ENCODE measurements at places on chromosomes 3 and 15.

GRCh38 chr3:121989943-121990342, 32.1 kb downstream of the ILDR1 start:
- DNase-seq, result no peak

GRCh38 chr3:180420016-180420415, 181.9 kb upstream of the TTC14 start:
- DNase-seq, result no peak

- no peak for DNase-seq
Observed at GRCh38 chr3:197882586-197882985, 67.4 kb upstream of the RPL35A start.

DNA sequence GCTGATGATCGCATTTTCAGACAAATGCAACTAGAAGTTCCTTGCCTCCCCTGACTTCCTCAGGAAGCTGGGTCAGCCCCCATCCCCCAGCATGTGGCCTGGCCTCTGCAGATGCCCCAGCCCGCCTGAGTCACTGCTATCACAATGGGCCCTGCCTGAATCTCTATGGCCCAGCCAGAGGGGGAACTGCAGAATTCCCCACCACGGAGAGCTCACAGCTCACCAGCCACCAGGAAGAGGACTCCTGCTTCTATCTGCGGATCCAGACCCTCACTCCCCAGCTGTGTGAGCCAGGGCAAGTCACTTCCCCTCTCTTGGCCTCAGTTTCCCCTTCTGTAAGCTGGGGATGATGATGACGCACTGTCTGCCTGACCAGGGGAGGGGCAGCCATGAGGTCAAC, 6.9 kb downstream of the PLXND1 start:
- no peak for DNase-seq

DNA sequence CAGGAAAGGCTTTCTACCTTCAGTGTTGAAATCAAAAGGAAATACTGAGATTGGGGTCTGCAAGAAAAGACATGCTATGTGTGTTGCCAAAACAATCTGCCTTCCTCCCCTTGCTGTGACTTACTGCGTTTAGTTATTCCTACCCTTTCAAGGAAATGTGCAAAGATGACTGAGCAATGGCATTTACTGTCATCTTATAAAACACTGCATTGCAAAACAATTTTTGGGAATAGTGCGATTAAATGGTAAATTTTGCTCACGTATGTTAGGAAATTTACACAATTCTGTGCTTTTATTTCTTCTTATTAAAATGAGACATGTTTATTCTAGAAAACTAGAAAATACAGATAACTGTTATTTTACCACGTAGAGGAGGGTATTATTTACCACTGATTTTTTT, 45.8 kb downstream of the PDE8A start:
- no peak for DNase-seq

DNA sequence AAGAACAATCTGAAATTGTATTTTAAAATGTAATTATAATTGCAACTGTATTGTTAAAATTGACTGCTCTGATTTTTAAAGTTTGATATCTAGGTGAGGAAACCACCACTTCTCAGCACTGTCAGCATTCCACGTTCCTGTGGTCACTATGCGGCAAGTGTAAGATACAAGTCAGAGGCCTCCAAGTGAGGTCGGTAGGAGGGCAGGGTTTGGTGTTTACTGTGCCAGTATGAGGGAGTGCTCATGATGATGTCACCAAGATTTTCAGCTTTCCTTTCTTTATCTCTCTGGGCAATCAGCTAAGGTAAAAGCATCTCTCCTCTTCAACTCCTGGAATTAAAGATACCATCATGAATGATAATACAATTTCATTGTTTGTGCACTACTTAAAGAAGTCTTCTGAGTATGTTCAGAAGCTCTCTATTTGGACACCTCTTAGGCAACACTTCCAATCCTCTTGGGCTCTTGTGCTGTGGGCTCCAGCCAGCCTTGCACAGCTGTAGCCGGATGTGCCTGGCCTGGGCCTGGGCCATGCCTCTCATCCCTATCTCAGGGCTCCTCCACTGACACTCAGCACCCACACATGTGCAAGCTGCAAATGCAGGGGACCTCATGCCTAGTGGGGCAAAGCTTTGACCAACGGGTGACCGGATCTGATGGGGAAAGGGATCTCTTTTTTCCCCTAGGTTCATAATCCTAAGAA, 42.9 kb downstream of the CCR3 start:
- DNase-seq, result no peak

DNA sequence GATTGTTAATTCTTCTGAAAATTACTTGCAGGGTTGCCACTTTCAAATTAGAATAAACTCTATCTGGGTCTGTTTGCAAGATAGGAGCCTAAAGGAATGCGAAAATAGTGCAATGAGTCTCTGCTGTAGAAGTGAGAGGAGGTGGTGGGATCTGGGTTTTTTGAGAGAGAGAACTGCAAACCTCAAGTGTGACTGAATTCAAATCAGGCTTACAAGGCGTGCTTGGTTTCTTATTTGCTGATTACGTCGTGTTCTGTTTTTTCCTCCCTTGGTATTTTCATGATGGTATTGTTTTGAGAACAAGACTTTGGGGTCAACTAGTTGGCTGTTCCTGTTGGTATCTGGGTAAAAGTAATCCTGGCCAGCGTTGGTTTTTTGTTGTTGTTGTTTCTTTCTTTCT, 490.9 kb upstream of the CFAP20DC start:
- DNase-seq, result no peak

GRCh38 chr15:82640672-82641071, 6.5 kb downstream of the CPEB1 start:
- DNase-seq, result no peak

GRCh38 chr15:58590236-58590635, 158.4 kb downstream of the LIPC start:
- DNase-seq, result no peak

GRCh38 chr3:141877911-141878310, 1.5 kb downstream of the ATP1B3 start:
- no peak for DNase-seq

DNA sequence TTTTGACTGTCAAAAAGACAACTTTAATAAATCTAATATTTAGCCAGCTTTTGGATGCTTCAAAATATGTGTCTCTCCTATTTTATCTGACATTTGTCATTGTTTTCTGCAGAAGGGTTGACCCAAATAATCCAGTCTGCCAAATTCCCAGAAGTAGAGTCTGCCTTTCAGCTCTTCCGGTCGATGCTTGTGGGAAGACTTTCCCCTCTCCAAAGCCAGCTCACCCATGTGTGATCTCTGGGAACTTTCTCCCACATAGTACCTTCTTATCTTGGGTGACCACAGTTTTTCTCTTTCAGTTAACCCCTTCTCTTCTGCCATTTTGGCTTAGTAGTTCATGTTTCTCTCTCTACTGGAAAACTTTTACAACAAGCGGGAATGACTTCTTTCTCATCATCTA, 94.1 kb downstream of the ASB7 start:
- DNase-seq, result no peak

DNA sequence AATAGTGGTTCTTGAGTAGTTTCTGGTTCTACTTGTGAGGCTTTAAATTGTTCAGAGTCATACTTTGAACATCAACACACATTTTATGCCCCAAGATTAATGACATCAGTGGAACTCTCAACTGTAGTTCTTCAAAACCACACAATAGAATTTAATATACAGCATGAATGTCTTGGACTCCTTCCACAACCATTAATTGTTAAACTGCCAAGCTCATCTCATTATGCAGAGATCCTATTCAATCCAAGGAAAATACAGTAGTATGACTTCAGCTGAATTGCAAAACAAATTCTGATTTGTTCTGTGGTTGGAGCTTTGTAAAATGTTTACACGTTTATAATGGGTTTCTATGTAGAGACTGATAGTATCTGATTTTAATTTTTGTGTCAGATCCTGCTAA, 199.2 kb upstream of the SLC2A2 start:
- no peak for DNase-seq

DNA sequence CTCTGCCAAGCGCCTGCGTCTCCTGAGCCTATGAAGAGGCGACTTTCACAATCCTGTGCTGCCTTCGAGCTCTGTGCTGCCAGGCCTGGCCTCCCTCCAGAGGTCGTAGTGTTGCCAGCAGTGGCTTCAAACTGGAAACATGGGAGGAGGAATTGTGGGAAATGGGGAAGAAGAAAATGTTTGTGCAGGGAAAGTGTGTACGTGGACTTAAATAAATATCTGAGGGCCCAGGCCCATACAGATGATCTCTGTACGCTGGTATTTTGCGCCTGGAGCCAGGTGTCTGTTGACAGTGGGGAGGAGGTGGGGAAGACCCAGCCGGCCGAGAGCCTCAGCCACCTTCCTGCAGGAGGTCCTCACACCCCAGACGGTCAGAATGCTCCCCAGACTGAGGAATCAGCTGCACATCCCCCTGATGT, 44.6 kb downstream of the ZBTB38 start:
- no peak for DNase-seq

DNA sequence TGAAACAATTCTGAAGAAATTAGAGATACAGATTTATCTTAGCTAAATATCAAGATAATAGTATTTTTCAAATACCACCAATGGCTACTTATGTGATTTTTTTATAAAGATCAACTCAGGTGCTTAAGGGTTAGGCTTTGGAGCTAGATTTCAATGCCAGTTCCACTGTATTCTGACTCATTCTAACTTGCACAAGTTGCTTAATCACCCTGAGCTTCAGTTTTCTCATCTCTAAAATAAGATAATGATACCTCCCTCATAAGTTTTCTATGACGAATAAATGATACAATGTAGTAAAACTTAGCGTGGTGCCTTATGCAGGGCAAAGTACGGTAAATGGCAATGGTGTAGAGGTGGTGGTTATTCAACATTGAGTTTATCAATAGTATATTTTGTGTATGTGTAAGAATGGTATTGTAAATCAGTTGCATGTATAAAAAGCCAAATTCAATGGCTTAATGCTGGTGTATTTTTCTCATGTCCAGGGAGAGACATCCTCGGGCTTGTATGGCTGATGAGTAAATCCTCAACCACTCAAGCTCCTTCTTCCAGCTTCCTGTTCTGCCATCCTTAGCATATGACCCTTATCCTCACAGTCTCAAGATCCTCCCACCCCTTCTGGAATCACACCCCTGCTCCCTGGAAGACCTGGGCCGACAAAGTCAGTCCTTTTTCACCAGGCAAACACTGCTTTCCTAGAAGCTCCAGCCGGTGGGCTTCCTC, 505.9 kb upstream of the CFAP20DC start:
- DNase-seq, result no peak

DNA sequence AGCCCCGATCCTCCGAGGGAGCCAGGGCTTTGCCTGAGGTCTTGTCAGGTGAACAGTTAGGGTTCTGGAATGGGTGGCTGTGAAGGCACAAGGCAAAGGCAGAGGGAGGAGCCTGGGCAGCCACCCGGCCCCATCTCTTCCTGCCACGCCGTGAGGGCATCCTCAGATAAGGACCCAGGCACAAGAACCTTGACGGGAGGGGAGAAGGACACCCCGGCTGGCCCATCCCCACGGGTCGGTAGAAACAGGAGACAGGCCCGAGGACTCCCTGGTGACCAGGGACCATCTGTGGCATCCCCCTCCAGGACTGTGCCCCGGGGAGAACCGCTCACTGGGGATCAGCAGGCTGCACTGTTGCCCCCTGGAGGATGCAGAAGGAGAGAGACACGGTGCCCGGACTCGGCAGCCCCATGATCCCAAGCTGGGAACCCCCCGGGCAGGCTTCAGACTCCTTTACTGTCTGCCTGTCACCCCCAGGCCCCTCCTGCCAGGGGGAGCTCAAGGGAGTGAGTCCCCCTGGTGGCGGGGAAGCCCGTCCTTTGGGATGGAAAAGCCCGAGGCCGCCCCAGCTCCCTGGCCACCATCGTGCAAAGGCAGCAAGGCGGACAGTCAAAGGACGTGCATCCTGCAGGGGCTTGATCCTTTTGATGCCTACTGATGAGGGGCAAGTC, 12.3 kb upstream of the PCSK6 start:
- peak; percentile 50 for DNase-seq

- no peak for DNase-seq
Observed at GRCh38 chr3:23691357-23691895, 114.3 kb upstream of the UBE2E1 start.

DNA sequence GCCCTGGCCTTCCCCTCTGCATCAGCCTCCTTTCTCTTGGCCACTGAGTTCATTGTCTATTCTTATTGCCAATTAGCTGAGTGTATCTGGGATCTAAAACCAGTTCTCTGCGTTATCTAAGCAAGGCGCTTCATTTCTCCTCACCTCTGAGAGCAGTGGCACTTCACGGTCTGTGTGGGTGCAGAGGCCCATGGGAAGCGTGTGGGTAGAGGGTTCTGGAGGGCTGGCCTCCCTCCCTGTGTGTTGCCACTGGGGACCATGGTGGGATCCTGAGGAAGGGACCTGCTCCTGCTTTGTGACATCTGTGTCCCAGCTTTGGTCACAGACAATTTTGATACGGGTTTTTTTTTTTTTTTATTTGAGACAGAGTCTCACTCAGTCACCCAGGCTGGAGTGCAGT, 32.7 kb downstream of the EDEM1 start:
- no peak for DNase-seq

GRCh38 chr15:86894269-86894668, 814.6 kb downstream of the AGBL1 start:
- DNase-seq, result no peak

Data from activated CD8-positive, alpha-beta memory T cell treated with anti-CD3 and anti-CD28 coated beads, Interleukin-2, amount 50 U/mL, for 4 hours (primary cell).